ENCODE measurements at places on chromosomes 7 and 10.

GRCh38 chr7:155752756-155753445, 59.4 kb downstream of the SHH start:
- no peak for DNase-seq

DNA sequence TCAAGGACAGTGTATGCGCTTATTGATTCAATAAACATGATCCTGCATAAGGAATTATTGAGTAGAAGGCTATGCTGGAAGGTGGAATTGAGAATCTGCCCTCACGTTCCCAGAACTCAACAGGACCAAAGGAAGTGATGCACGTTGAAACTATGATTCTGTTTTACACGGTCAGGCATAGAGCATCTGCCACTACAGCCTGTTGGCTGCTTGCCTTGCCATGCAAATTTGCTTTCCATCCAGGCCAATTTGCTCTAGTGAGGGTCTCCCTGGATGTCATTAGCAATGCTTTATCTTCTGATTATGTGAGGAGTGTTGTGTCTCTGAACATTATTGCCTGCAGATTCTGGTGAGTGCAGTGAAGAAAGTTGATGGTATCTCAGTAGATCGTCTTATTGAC, 132.9 kb downstream of the ADRA2A start:
- DNase-seq: no peak

- DNase-seq: no peak
Measured at GRCh38 chr10:89837165-89838043, 136.0 kb downstream of the KIF20B start.

DNA sequence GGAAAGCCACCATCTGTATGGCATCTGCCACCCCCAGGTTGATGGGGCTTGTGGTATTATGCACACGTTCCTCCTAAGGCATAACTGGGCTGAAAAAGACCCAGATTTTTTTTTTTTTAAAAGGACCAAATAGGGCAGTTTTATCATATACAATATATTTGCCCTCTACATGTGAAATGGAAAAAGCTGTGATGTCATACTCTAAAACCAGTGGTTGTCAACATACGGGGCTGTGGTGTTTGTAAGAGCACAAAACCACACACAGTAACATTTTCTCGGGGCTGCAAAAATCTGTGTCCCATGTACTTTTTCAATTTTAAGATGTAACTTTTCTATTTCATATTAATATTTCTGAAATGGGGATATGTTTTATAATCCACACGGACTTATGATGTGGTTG, 34.9 kb downstream of the FAM171A1 start:
- no peak for DNase-seq

- DNase-seq: no peak
Measured at GRCh38 chr7:30352169-30352568, 67.8 kb downstream of the ZNRF2 start.

GRCh38 chr10:7470371-7470770, 59.5 kb upstream of the SFMBT2 start:
- no peak for DNase-seq

GRCh38 chr10:109895095-109895818, 28.1 kb downstream of the XPNPEP1 start:
- DNase-seq: peak; percentile 90

- no peak for DNase-seq
Measured at GRCh38 chr7:15476531-15476918, 85.3 kb downstream of the AGMO start.

DNA sequence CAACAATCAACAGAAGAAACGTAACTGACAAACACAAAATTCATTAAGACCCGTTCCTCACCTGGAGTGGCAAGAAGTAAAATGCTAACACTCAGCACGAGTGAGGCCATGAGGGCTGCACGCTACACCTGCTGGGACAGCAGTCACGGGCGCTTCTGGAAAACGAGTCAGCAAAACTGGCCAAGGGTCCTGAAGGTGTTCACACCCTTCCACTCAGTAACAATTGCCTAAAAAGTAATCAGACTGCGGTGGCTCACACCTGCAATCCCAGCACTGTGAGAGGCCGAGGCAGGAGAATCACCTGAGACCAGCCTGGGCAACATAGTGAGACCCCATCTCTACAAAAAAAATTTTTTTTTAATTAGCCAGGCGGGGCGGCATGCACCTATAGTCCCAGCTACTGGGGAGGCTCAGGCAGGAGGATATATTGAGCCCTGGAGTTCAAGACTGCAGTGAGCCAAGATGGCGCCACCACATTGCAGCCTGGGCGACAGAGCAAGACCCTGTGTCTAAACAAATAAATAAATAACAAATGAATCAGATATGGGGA, 199.1 kb downstream of the MAD1L1 start:
- DNase-seq: peak; percentile 22

DNA sequence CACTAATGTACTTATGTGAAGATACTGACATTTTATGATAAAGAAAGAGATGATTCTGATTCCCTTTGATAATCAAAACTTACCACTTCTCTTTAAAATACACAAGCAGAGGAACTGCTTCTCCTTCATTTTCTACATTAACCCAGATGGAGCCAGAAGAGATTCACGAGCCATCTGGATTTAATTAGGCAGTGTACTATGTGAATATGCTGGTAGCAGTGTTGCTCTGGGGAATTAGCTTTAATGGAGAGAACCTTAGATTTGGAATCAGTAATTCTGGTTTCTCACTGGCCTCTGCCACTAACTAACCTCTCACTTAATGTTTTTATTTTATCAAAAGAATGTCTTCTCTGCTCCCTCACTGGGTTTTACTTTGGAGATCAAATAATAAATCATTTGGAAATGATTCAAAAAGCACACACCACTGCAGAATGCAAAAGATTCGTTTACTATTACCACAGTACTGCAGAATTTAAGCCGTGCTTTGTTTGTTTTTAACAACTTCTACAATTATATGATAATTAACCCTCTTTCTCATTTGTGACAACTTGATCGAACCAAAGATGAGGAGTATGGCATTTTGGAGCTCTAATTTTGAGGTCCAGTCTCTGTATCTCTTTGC, 77.5 kb upstream of the PHYHIPL start:
- no peak for DNase-seq

- no peak for DNase-seq
Measured at GRCh38 chr7:25844102-25844870, 307.7 kb upstream of the NFE2L3 start.

GRCh38 chr10:84015877-84016595, 123.3 kb upstream of the GHITM start:
- no peak for DNase-seq

GRCh38 chr10:18906636-18907035, 142.0 kb upstream of the MALRD1 start:
- DNase-seq: no peak

GRCh38 chr10:86291616-86292340, 74.8 kb downstream of the GRID1 start:
- DNase-seq: peak; percentile 58

DNA sequence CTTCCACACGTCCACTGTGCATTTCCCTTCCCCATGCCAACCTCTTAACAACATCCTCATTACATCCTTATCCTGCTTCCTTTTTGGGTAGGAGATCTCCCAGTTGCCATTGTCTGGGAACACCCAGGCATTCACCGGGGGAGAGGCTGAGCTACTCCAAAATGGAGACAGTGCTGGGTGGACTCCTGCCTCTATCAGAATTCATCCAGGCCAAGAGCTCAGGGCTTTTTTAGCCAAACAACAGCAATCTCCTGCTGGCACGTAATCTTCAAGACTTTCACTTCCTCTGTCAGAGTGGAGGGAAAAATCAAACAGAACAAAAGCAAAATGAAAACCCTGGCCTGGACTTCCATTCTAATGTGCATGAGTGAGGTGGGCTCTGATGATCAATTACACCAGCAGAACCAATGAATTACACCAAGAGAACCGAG, 245.0 kb downstream of the PRPF18 start:
- DNase-seq: no peak

- no peak for DNase-seq
Measured at GRCh38 chr7:156722043-156722826, 81.7 kb downstream of the RNF32 start.

DNA sequence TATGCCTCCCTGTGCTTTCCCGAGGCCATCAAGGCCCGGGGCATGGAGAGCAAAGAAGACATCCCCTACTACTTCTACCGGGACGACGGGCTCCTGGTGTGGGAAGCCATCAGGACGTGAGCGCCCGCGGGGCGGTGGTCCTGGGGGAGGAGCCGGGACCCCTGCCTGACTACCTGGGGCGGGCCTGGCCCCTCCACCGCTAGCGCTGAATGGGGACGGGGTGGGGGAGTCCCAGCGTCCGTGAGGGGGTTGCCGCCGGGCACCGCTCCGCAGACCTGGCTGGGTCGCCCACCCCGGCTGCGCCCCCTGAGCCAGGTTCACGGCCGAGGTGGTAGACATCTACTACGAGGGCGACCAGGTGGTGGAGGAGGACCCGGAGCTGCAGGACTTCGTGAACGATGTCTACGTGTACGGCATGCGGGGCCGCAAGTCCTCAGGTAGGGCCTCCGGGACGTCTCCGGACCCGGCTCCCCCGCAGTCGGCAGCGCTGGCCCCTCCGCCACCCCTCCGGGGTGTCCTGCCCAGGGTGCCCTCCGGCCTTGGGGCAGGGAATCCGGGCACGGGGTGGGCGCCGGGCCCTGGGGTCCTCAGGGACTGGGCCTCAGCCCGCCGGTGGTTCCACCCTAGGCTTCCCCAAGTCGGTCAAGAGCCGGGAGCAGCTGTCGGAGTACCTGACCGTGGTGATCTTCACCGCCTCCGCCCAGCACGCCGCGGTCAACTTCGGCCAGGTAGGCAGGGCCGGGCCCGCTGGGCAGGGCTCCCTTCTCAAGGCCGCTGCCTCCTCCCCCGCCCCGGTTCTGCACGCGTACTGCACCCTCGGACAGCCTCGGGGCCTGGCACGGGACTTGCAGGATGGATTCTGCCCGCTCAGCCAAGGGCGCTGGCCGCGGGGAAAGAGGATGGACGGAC, 69.3 kb downstream of the ALOX5 start:
- no peak for DNase-seq

GRCh38 chr7:3089493-3089892, 45.8 kb upstream of the CARD11 start:
- peak; percentile 64 for DNase-seq

GRCh38 chr10:22690158-22690557, 24.2 kb downstream of the PIP4K2A start:
- no peak for DNase-seq

DNA sequence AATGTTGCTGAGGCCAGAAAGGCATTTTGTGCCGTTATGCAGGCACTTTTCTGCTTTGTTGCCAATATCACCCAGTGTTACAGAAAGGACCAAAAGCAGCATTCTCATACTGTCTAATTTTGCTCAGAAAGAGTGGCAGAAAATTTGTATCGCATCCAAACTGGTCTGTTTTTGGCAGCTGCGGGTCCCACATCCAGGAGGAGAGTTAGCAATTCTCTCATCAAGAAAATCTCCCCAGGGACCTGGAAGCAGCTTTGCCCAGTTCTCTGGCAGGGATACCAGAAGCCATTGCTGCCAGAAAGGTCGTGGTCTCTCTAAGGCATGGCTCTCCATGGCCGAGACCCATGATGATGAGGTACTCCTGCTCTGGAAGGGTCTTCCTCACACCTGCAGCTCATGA, 489.2 kb upstream of the ZMIZ1 start:
- DNase-seq: no peak

GRCh38 chr7:44607141-44608068, 978 bp downstream of the OGDH start:
- no peak for DNase-seq

All from islet precursor cell (in vitro differentiated cells).